ENCODE measurements at places on chromosomes 2 and 18.

- DNase-seq, result no peak
Measured at GRCh38 chr2:33240178-33240577, 236.3 kb upstream of the RASGRP3 start.

GRCh38 chr2:63792530-63792929, 49.2 kb upstream of the UGP2 start:
- no peak for DNase-seq

DNA sequence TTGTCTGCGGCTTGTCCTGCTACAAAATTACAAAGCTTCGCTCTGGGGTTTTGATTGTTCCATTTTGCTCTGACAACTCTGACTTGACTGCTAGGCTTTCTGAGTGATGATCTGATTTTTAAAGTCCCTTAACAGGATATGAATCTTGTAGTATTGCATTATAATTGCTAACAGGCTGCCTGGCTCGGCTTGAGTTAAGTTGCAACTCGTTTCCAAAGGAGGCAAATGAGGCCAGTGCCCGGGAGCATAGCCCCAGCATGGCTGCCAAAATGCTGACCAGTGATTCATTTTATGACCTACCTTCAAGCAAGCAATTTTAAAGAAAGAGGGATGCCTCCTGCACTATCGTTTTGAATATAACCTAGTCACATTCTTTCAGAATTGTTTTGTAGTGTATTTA, 135.4 kb downstream of the COL6A3 start:
- no peak for DNase-seq

GRCh38 chr2:127942002-127942401, 56.2 kb upstream of the AMMECR1L start:
- no peak for DNase-seq
